ENCODE measurements at places on chromosomes 12 and 14.

DNA sequence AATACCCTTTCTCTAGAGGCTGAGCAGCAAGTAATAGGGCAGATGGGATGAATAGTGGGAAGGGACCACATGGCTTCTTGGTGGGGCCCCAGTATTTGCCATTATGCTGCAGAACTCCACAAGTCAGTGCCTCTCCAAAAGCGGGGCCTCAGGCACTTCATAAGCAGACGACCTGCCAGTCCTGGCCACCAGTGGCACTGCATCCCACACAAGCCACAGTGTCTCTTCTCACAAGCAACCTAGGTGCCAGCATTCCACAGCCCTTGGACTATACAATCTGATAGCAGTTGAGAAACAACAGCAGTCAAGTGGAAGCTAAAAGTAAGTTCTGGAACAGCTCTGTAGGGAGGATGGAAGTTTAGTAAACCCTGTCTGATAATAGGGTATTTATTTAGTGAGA is 4.2 kb upstream of the SLC8A3 start:
- no peak for DNase-seq

DNA sequence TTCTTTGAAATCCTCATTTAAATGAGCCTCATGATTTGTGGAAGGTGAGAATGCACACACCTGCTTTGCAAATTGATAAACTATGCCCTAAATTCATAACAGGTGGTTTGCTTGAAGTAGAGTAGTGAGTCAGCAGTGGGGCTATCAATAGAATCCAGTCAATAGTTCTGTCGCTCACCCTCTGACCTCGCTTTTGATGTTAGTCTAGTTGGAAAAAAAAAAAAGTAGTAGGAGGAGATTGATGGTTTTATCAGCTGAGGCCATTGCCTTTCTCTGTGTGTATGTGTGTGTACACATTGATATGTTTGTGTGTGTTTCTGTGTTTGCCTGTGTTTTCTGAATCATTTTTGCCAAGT is 267.3 kb downstream of the SNAPC1 start:
- no peak for DNase-seq

- no peak for DNase-seq
Measured at GRCh38 chr12:128445415-128446127, 178.6 kb downstream of the TMEM132C start.

- DNase-seq, result no peak
Measured at GRCh38 chr14:84262932-84263331, 1267.0 kb upstream of the FLRT2 start.

DNA sequence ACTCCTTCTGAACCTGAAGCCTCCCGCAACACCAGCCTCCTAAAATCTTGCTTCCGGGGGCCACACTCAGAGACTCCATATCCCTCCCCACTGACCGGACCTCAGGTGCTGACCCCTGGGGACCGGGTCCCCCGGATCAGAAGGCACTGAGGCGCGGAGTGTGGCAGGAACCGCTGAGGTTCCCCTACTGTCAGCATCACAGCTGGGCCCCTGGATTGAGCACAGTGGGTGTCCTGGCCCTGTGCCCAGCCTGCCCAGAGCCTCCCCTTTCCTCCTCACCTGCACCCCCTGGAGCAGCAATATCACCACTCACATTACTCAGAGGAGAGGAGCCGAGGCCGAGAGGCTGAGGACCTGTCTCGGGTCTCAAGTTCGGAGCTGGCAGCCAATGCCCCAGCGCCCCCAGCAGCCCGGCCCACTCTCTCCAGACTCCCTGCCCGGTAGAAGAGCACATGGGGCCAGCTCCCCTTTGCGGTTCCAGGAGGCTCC is 101.2 kb upstream of the EIF5 start:
- no peak for DNase-seq

GRCh38 chr12:88472775-88473174 is 107.5 kb downstream of the KITLG start:
- no peak for DNase-seq

DNA sequence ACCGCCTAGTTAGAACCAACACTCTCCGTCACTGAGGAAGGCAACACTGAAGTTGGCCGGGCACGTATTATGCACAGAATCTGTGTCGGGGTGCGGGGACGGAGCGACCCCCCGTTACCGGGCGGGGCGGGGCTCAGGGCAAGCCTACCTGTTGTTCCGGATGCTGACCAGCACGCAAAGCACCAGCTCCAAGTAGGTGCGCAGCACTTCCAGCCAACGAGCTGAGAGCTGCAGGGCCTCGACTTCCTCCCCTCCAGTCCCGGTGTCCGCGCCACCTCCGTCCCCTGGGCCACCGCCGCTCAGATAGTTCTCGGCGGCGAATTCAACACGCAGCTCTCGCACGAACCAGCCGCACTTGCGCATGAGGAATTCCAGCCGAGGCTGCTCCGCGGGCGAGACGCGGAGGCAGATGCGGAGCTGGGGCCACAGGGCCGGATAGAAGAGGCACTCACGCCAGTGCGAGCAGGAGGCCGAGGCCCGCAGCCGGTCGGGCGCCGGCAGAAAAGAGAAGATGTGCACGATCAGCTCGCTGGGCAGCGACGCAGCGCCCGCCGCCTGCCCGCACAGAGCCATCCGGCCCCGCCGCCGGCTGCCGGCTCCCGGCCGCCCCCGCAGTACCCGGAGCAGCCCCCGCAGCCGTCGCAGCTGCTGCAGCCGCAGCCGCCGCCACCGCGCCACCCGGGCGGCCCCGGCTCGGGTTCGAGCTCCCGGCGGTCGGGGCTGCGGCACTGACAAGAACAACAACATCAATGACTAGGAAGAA is 636 bp downstream of the FBXO33 start:
- no peak for DNase-seq

GRCh38 chr12:115973968-115974724 is 303.3 kb downstream of the MED13L start:
- no peak for DNase-seq

DNA sequence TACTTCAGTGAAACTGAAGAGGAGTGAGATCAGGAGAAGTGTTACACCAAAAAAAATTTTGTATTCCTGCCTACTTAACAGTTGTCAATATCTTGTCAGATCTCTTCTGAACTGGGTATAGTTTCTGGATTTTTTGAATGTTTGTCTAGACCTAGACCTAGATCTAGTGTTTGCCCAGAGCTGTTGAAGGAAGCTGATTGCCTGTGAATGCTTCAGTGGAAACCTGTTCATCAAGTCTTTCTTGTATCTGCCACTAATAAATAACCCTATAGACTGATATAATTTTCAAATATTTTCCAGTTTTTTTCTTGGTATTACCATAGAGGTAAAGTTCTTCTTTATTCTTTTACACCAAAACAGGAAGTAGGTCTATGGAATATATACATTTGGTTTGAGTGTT is 781.5 kb upstream of the FBXO33 start:
- DNase-seq, result no peak

- DNase-seq, result no peak
Measured at GRCh38 chr14:94805680-94806288, 35.9 kb upstream of the GSC start.

DNA sequence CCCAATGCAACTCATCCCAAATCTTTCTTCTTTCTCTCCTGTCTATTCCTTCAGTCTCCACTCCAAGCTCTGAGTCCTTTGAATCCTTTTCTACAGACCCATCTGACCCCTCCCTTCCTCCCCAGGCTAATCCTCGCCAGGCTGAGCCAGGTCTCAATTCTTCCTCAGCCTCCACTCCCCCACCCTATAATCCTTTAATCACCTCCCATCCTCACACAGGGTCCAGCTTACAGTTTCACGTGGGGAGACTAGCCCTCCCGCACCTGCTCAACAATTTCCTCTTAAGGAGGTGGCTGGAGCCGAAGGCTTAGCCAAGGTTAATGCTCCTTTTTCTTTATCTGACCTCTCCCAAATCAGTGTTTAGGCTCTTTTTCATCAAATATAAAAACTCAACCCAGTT is 63.8 kb downstream of the MOK start:
- no peak for DNase-seq

- no peak for DNase-seq
Measured at GRCh38 chr12:59010118-59010517, 89.8 kb upstream of the LRIG3 start.

DNA sequence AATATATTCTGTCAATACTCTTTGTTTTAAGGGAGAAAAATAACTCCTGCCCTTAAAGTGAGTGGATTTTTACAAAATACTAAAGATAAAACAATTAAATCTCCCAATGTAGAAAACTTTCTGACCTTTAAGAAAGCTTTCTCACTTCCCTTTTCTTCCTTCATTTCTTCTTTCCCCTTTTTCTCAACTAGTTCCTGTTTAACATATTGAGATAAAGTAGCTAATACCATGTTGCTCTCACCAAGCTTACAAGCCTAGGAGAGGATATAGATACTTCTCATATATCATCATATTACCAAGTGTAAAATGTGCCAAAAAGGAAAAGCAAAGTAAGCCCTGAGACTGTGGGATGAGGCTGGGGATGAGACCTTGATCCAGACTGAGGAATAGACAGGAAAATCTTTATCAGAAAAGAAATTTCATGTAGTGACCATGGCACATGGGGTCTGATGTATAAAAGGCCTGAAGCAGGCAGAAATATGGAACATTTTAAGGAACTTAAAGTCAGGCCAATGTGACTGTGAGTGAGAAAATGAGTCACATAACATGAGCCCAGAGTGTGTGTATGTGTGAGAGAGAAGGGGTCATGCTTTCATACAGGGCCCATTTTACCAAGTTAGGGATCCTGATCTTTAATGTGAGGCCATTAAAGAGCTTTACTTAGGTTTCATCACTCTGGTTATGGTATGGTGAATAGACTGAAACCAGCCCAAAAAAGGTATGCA is 1.6 kb upstream of the RPL10L start:
- no peak for DNase-seq

DNA sequence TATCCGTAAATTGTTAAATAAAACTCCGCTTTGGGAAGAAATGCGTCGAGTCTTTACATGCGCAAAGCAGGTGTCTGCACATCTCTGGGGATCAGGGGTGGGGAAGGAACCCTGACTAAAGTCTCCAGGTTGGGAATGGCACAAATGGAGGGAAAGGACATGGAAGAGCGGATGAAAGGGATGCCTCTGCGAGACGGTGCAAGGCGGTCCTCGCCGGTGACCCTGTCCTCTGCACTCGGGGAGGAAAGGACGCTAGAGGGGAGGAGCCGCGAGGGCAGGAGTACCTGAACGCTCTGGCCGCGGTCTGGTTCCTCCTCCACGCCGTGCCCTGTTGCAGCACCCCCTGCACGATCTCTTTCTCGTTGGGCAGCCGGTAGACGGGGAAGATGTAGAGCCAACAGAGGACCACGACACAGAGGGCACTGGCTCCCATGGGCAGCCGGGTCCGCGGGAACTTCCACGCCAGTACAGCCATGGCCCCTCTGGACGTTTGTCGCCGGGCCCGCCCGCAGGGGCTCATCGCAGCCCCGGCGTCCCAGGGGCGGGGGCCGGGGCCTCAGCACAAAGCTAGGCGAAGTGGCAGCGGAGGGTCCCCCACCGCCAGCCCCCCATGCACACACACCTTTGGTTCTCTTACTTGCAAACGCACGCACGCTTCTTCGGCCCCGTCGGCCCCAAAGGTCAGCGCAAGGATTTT is 646 bp downstream of the ST8SIA1 start:
- no peak for DNase-seq

GRCh38 chr14:69780952-69781351 is 14.0 kb downstream of the SRSF5 start:
- no peak for DNase-seq

DNA sequence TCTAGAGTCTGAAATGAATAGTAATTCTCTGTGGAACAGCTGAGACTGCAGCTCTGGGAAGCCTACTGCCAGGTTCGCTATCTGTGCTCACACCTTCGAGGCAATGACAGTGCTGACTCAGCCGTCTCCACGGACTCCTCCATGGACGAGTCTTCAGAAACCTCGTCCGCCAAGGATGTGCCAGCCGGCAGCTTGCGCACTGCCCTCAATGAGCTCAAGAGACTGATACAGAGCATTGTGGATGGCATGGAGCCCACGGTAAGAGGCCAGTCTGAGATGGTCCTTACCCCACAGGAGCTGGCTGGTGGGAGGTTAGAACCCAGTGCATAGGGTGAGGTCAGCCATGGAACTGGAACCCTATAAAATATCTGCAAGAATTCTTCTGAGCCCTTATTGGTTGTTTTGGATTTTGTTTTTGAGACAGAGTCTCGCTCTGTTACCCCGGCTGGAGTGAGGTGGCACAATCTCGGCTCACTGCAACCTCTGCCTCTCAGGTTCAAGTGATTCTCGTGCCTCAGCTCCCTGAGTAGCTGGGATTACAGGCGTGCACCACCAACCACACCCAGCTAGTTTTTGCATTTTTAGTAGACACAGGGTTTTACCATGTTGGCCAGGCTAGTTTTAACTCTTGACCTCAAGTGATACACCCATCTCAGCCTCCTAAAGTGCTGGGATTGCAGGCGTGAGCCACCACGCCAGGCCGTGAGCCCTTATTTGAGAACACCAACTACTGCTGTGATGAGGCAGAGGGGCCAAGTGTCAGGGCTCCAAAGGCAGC is 43.9 kb downstream of the RAB35 start:
- no peak for DNase-seq

DNA sequence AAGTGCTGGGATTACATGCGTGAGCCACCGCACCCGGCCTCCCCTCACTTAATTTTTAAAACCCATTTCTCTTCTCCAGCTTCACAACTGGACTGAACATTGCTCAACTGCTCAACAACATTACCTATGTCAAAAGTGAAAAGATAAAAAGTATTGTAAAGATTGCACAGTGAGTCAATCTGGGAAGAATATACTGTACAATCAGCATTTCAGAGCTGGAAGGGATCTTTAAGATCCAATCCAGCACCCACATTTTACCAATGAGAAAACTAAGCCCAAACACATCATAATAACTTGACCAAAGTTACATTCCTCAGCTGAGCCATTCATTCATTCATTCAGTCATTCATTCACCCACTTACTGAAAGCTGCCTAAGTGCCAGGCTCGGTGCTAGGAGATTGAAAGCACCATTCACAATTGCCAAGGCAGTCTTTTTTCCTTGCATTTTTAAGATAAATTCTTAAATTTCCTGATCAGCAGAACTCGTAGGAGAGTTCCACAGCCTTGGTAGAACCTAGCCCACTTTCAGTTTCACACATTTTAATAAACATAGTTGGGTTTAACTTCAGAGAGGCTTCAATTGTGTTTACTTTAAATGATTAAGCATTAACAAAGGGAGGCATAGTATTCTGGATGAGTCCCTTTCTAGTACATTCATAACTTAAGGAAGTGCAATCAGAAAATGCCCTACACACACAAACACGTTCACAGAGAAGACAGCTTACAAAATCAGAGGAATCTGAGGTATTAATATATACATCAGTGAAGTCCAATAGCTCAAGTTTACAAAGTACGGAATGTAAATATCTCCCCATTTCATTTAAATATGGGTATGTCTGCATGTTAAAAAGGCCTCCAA is 3.0 kb downstream of the GALNT4 start:
- no peak for DNase-seq

- peak; percentile 81 for DNase-seq
Measured at GRCh38 chr14:40983604-40984003, 623.1 kb upstream of the LRFN5 start.

GRCh38 chr14:97315790-97316189 is 518.6 kb downstream of the VRK1 start:
- no peak for DNase-seq

- no peak for DNase-seq
Measured at GRCh38 chr14:90551070-90551704, 154.4 kb downstream of the CALM1 start.
